ENCODE measurements at places on chromosomes 4 and X.
A peak's percentile ranks its signal among the peaks of the same experiment; 100 is the strongest.

DNA sequence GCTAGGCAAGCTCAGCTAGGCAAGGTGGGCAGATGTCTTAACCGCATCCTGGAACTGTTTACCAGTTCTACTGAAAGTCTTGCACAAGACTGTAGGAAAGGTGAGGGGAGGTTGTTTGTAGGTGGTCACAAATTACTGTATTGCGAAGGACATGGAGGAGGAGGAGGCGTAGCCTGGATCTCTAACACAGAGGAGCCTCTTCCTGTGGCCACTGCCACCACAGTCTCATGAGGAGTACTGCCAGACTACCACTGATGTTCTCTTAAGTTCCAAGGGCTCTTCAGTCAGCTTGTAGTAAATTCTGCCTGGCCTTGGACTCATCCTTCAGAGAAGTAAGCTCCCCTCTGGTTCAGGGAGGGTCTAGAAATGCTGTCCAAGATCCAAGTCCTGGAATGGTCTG is 258.6 kb downstream of the FAT4 start:
- no peak for DNase-seq

GRCh38 chr4:105306158-105306781 is 159.6 kb downstream of the TET2 start:
- DNase-seq, result no peak

- DNase-seq, result no peak
These were observed 88.2 kb downstream of the SOWAHB start for GRCh38 chr4:76809594-76810305.

DNA sequence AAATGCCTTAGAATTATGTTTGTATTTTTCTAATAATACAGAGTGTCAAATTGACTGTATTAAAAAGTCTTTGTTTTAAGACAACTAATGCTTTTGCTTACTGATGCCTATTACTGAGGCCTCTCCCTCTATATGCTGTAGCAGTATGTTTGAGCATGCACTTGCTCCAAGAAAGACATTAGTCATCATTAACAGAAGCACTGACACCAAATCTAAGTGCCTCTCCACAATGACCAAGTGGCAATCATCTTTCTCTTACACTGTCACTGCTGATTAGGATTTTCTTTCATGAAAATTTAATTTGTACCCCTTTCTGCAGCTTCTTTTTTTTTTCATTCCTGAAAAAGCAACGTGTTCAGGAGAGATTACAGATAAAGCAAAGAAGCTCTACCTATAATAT is 11.1 kb upstream of the MAB21L2 start:
- no peak for DNase-seq

DNA sequence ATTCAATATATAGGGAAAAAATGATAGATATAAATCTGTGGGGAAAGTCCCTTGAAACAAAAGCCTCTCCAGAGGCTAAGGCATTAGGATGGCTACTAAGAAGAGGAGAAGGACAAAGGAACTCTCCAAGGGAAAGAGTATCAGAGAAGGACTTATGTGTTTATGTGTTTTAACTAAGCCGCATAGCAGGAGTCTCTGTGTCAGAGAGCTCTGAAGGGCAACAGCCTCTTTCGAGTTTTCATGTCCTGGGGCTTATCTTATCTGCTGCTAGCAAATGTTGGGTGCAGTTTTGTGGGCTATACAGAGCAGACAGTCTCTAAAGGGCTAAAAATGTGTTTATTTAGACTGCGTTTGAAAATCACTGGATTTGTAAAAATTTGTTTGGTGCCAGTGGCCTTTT is 1145.6 kb upstream of the DIAPH2 start:
- no peak for DNase-seq

DNA sequence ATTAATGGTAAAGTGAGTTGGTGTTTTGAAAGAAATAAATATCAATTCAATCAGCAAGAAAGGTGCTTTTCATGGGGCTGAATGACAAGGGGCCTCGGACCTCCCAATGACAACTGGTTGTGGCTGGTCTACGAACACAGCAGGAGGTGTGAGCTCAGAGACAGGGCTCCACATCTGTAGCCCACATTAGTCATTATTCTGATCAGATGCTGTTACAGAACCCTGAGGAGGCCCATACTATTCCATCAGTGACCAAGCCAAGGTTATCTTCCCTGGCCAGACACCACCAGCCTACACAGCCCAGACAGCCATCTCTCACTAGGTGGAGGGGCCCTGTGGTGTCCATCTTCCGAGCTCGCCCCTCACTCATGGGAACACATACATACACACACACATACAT is 168.8 kb downstream of the SH3KBP1 start:
- no peak for DNase-seq

DNA sequence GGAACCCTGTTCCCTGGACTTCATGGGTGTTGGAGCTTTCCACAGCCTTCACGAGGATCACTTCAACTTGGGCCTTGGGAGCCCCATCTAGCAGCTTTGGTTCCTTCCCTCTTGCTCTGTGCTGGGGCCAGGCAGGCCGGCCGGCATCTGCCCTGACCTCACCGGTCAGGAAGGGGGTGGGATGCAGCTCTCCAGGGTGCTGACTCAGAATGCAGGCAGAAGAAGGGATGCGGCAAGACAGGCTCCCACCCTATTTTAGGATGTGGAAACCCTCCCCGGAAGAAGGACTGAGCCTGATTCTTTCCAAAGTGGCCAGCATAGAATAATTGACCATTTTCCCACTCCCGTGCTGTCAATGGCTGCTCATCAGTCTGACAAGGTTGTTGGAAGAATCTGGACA is 47.1 kb downstream of the FHDC1 start:
- DNase-seq, result no peak

GRCh38 chrX:119015407-119016237 is 41.2 kb downstream of the LONRF3 start:
- no peak for DNase-seq

GRCh38 chrX:12814420-12814819 is 23.2 kb downstream of the PRPS2 start:
- peak; percentile 44 for DNase-seq
